T follicular helper cell (primary cell): ENCODE measurements at places on chromosomes 5 and 9.

DNA sequence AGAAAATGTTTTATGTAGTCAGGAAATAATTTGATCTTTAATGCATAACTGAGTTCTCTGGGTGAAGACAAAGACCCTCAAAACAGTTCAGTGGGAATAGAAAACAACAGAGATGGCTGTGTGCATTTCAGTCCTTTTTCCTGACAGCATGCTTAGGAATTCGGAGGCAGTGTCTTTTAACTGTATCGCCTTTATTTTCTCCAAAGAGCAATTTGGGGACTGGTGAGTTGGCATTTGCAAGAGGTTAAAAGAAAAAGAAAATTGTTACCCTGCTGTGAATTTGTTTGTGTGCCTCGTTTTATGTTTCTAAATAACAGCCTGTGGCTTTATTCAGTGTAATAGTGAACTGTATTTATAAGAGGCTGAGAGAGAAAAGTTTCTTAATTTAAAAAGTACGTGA is 227.8 kb upstream of the DMAC1 start:
- DNase-seq, result no peak

DNA sequence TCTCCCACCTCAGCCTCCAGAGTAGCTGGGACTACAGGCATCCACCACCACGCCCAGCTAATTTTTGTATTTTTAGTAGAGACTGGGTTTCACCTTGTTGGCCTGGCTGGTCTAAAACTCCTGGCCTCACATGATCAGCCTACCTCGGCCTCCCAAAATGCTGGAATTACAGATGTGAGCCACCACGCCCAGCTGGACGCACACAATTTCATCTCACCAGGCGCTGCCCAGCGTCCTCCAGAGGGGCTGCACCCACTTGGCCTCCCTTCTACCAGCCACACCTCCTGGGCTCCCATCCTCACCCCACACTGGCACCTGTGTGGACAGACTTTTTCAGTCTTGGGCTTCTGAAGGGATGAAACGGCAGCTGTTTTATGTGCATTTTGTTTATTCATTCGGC is 3.8 kb upstream of the EXOC3 start:
- DNase-seq, result no peak

GRCh38 chr5:132190161-132190817 is 37.4 kb downstream of the P4HA2 start:
- DNase-seq, result no peak

GRCh38 chr9:25442526-25442925 is 235.7 kb downstream of the TUSC1 start:
- no peak for DNase-seq

- DNase-seq, result no peak
These were observed 853.3 kb downstream of the MAT2B start for GRCh38 chr5:164358531-164359259.

- no peak for DNase-seq
These were observed 8.7 kb downstream of the ACSL6 start for GRCh38 chr5:132002757-132003156.
